ENCODE measurements at places on chromosomes 6 and 20. TPM values are rescaled to one million over a fixed set of nuclear protein-coding genes. Genes with fewer than 3 reads are reported as not detected.

SPDEF gene
- 0.16 TPM for total RNA-seq

TNFRSF6B gene
- total RNA-seq: 4.7 TPM

DNA sequence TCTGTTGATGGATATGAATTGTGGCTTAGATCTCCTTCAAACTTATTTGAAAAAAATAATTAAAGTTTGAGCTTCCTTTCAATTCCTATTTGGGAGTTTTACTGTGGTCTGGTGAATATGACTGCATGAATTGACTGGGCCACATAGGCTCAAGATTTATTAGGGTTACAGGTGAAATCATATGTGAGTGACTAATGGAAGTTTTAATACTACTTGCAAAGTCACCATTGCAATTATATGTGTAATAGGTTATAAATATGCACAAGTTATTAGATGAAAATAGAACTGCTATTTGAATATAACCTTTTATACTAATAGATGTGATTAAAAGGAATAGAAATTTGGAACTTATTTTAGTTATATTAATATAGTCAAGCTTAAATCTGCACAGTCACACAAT lies 712.1 kb upstream of the MMS22L start:
- no peak for DNase-seq

- no peak for DNase-seq
Measured at GRCh38 chr6:105791179-105791578, 295.0 kb upstream of the PRDM1 start.

- no peak for DNase-seq
Measured at GRCh38 chr6:110266996-110267395, 86.8 kb downstream of the CDC40 start.

DNA sequence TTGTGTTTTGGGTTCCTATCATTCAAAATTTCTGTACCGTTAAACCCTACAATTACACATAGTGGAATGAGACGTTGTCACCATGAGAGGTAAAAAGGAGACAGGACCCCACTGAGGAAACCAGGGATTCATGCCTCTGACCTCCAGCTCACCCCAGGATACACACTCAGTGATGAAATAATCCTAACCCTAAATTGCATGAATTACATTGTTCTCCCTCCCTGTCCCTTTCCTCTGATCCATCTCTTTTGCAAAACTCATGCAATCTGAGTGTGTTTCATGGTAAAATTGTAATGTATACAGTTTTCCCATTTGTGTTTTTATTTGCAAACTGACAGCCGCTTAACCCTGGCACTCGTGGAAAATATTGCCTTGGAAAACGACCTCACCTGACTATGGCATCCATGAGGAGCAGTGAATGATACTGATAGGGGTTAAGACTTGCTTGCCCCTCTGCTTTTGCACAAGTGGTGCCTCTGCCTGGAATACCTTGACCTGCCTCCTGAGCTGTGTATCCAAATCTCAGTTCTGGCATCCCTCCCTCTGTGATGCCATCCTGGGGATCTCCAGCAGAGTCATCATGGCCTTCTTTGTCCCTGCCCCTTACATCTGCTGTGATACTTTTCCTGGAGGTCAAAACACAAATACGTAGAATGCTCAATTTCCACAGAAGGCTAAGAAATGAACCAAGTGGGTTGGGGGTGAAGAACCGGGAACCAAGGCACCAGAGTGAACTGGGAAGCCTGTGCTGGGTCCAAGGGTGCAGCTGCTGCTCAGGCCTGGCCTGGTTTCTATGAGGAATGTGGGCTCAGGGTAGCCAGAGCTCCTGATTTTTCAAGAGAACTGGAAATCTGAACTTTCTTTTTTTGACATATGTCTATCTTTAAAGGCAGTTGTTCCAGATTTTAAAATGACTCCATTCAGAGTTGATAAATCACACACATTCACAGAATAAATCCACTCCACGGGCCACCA lies 211.6 kb upstream of the ZNF217 start:
- no peak for DNase-seq

- DNase-seq: no peak
Measured at GRCh38 chr6:11291582-11291981, 59.1 kb upstream of the NEDD9 start.

DNA sequence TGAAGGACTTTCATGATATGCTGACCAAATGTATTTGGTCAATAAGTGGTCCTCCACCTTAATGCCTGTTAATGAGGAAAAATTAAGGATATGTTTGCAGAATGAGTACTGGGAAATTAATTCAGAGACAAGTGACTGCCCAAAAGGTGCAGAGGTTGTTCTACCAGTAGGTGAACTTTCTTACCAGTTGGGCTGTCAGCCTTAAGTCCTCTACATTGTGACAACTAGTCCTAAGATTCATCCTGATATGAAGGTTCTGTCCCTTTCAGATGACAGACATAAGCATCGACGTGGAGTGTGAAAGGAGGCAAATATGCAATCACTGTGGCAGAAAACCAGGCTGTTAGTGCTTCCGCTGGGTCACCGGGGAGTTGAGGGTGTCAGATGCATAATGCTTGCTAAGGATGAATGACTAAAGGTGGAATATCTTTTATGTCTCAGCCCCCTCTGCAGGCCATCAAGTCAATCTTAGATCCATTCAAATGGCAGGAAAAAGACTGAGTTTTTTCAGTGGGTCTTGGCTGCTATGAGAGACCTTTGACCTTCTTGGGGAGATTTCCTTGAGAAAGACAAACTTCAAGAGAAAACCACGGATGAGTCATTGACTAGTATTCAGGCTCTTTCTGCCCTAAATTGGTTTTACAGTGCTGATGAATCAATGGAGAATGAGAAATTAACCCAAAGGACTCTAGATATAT lies 226.0 kb downstream of the TPBG start:
- DNase-seq: no peak

- no peak for DNase-seq
Measured at GRCh38 chr6:75115481-75115880, 90.4 kb downstream of the COL12A1 start.

GRCh38 chr6:122130026-122130348 lies 269.5 kb upstream of the HSF2 start:
- no peak for DNase-seq

DNA sequence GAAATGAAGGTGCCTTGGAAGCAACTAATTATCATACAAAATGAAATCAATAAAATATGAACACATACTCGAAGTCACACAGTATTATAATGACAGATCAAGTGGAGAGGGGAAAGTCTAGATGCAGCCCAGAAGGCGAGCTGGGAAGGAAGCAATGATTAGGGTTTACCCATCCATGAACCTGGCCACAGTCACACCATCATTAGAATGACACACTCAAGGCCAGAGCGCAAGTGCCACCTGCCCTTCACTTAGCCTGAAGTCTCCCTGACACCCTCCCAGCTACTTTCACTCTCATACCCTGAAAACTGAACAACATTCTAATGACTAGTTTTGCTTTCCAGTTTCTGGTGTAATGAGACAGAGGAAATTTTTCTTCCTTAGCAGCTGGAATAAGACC lies 302.8 kb upstream of the JARID2 start:
- no peak for DNase-seq

GRCh38 chr6:161242779-161243693 lies 30.8 kb downstream of the AGPAT4 start:
- no peak for DNase-seq

- no peak for DNase-seq
Measured at GRCh38 chr20:16664020-16664419, 65.8 kb upstream of the SNRPB2 start.

DNA sequence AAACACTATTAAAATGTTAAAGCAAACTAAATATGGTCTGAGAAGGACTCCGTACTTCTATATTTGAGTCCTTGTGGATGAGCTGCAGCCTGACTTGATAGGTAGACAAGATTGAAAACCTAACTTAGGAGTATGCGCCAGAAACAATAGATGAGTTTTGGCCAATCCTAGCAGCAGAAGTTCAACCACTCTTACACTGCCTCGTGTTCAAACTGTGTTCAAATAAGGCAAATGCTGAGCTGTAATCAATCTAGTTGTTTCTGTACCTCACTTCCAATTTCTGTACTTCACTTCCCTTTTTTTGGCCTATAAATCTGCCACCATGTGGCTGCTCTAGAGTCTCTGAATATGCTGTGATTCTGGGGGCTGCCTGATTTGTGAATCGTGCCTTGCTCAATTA lies 13.2 kb upstream of the SERINC1 start:
- no peak for DNase-seq
